ENCODE measurements at places on chromosomes 7 and 10.

DNA sequence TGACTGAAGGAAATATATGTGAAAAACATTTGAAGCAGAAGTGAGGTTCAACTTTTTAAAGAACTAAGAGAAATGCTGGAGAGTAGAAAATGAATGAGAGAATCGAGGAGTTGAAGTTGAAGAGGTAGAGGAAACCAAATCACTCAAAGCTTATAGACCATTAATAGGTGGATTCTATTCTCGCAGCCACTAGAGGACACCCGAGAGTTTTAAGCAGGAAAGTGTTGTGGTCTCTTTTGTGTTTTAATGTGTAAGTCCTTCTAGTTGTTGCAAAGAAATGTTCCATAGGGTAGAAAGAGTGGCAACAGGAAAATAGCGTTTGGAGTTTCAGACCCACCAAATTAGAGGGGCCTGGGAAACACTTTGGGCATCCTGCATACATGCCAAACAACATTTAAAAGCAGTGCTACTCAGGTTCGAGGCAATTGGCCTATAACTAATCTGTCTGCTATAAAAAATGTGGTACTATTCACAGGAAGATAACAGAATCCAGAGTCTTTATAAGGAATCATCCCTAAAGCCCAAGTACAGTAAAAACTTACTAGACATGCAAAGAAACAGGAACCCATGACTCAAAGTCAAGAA lies 75.3 kb upstream of the TAS2R16 start:
- ATAC-seq, result peak; percentile 64

DNA sequence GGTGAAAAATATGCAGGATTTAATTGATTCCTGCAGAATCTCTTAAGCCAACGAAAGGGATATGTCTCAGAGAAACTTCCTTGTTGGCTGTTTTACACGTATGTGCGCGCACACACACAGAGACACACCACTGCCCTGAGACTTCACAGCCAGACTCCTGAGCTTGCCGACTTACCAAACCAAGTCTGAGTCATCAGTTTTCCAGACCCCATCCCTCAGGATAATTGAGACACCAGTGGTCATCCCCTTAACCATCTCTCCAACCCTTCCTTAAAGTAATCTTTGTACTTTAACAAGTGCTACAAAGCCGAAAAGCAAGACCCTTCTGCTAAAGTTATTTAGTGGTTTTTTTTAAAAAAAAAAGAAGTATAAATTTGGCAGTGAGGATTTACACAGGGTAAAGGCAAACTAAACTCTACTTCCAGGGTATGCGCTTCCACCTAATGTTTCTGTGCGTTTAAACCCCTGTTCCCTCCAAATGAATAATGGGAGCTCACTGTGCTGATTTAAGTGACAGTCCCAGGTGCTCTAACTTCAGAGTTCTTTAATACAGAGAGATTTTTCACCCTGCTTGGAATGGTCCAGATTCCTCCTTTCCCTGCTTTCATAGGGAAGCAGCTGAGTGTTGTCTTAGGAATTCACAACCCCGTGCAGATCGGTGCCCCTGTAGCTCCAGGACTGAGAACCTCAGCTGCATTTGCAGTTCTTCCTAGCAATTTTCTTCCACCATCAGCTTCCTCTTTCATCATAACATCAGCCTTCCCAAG lies 198.5 kb downstream of the INHBA start:
- no peak for ATAC-seq

- ATAC-seq, result no peak
Observed at GRCh38 chr7:109772161-109772560, 1202.5 kb downstream of the DNAJB9 start.

DNA sequence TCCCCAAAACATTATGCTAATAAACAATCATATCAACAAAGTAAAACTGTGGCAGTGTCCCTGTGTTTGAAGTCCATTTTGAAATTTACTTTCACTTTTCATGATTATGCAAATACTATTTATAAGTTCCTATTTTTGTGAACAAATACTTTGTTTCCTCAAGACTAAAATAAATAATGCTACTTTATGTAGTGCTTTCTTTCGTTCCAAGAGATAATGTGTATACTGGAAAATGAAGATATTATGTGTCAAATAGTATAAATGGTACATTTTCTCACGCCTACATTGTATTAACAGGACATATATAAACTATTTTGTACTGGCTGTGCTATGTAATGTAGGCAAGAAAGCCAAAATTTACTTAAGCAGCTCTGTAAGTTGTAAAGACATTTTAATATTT lies 136.3 kb downstream of the MALRD1 start:
- ATAC-seq, result no peak

DNA sequence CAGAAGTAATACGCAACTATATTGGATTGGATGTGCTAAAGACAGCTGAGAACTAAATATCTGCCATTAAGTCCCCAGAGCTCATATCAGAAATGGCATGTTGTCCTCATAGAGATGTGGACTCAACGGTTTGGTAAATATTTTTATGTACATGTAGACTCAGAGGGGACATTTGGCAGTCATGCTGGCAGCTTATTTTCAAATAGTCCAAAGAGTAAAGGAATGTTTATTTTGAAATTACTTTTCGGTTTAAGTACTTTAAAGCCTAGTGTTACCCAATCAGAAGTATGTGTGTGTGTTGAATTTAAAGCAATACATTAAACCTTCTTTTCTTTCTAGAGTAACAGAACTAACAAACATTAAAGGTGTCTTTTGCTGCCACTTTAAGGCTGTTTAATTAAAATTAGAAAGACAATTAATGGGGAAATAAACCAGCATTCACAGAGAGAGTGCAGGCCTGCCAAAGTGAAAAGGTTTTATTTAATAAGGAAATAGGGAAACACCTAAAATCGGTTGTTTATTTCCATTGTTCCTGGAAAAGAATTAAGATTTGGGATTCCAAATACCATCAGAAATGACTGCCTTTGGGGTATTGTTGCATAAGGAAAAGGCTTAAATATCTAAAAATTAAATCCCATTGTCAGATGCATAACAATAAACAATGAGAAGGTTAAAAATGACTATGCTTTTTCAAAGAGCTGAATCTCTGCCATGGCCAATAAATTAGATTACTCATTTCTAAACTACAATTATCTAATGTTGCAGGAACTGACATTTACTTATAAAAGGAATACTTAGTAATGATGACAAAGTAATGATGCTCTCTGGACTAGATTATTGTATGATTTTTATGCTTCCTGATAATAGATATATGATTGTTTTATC lies 113.4 kb upstream of the AHR start:
- ATAC-seq, result no peak

Measured in motor neuron (in vitro differentiated cells).